NCI-H2029 (cell line): ENCODE measurements at places on chromosomes 6 and 20.
A peak's percentile ranks its signal among the peaks of the same experiment; 100 is the strongest.

DNA sequence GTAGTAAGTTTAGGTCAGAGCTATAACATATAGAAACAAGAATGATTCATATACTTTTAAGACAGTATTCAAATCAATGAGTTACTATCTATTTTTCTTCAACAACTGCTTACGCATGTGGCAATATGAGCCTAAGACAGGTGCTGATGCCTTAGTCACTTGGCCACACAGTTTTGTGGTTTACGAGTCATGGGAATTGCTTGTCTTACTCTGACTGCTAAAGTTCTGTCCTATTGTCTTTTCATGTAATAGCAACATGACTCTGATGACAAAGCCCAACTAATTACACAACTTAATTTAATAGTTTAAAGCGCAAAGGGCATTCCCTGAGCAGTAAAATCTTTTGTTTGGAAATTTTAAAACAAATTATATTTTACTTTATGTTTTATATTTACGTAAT is 159.3 kb upstream of the CENPW start:
- no peak for DNase-seq

GRCh38 chr6:154592199-154592860 is 81.8 kb upstream of the CNKSR3 start:
- DNase-seq: peak; percentile 73

GRCh38 chr20:50085481-50086365 is 27.2 kb downstream of the UBE2V1 start:
- DNase-seq: peak; percentile 51

DNA sequence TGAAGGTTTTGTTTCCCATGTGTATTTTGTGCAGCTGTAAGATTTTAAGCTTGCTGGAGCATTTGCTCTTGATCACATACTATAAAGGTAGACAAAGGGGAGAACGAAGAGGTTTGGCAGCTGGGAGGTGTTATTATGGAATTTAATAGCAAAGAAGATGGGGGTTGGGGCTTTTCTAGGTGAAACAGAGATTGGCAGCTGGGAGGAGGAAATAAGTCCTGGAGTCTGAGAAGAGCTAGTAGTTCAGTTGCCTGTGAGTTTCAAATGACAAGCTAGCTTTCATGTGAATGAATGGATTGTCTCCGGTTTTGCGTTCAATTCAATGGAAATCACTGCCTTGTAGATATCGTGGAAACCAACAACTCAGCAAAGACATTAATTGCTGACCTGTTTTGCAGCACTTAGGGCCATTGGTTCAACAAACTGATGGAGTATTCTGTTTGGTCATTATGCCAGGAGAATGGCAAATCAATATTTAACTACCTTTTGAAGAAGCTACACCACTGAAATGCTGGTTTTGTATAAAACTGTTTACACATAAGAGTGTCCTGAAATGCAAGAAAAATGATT is 38.1 kb upstream of the FLRT3 start:
- DNase-seq: peak; percentile 27

DNA sequence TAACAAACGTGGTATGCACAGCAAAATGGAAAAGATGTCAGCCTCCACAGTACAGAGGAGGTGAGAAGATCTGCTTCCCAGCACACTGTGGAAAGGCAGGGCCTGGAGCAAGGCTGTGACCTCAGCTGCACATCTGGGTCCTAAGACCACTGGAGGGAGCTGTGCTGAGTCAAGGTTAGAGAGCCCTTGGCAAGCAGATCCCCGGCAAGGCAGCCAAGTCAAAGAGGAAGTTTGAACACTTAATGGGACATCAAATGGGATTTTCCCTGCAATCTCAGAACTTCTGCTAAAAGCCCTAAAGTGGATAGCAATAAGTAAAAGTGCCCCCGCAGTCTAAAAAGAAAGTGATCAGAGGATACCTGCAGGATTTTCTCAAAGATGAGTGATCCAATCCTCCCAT is 39.5 kb downstream of the UNC5CL start:
- DNase-seq: no peak

DNA sequence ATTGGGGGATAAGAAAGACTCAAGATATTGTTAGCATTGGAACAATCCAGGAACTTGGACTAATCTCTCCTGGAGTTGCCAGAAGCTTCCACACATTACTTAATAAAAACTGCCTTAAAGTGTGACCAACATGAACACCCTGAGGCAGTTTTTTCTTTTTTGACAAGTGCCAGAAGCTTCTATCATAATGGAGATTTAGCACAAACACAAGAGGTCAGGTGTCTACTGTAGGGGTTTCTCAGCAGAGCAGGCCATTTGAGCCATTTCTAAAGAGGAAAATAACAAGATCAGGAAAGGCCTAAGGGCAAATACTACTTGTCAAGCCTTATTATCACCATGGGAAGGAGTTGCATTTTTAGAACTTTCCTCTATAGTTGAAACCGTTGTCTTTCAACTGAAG is 361.5 kb downstream of the EPM2A start:
- no peak for DNase-seq

DNA sequence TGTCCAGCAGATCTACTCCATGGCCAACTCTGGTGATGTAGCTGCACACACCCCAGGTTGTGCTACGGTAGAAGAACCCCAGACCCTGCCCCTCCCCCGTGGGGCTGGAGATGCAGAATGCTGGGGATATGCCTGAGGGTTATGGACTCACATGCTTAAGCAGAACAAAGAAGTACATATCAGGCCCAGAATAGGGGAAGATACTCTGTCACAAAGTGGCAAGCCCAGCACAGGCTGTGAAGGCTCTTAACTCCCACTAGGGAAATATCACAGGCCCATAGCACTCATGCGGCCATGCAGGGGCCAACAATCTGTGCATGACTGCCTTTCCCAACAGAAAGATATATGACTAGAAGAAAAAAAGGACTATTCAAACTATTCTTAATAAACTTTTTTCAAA is 234.9 kb downstream of the KCNQ5 start:
- DNase-seq: no peak

- DNase-seq: peak; percentile 80
Measured at GRCh38 chr20:22617160-22617559, 32.8 kb upstream of the FOXA2 start.

GRCh38 chr6:15401769-15402250 is 155.9 kb downstream of the JARID2 start:
- no peak for DNase-seq

DNA sequence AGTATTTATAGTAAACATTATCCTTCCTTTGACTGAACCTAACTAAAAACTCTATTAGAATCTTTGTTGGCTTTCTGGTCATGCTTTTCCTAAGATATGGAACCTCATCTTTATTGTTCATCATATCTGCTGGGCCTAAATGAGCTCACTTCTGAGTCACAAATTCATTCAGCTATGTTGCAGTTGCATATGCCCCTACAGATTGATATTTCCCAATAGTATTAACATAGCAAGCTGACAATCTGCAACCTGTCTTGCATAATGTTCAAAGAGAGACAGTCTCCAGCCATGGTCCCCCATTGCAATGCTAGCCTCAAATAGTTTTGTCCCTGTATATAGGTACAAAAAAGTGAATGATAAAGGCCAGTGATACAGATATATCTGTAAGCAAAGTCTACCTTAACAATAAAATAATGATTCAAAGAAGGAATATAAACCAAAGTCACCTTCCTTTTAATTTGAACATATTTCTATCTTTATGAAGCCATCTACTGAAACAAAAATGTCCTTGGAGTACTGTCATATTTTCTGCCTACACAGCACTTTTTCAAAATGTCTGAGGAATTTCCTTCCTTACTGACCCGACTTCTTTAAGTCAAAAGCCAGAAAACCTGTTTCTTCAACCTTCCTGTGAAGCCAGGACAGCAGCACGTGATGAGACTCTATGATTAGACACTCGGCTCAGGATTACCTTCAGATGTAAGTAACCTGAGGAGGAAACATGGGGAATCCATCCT is 140.7 kb downstream of the UBE3D start:
- DNase-seq: no peak

DNA sequence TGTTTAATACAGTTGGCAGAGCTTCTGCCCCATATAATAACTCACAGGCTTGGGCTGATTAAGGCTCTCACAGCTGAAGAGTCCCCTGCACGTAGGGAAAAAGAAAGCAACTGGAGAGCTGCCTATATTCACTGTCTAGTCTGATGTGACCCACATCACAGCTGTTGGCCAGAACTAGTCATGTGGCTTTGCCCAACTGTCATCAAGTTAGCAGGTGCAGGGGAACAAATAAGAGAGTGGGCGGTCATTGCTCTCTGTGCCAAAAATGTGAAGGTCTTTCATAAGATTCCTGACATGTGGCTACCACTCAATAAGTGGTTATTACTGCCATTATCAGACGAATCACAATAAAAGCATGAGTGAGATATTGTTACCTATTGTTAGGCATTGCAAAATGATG is 665.2 kb downstream of the DOK5 start:
- no peak for DNase-seq
